ENCODE measurements at places on chromosomes 1 and 21.
A peak's percentile ranks its signal among the peaks of the same experiment; 100 is the strongest.

GRCh38 chr1:226995365-226996332 is 55.6 kb downstream of the COQ8A start:
- DNase-seq: no peak

DNA sequence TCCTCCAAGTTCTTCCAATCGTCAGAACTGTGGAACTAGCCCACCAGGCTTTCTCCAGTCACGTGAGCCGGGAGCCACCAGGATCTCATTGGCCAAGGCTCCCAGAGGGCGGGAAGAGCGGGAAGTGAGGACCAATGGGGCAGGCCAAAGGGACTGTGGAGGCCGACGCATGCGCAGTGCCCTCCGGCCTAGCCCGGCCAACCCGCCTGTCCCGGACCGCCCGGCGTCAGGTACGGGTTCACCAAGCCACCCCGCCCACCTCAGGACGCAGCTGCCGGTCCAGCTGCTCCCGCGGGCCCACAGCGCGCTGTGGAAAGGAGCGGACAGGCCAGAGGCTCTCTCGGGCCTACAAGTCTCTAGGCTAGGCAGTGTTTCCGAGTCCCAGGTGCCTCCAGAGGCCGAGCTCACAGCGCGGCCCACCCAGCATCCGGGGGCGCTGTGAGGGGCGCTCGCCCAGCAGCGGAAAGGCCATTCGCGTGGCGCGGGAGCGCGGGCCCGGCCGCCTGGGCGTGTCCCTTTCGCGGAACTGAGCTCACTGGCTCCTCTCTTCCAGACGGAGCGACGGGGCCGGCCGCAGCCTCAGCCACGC is 10.9 kb downstream of the OR14I1 start:
- DNase-seq: no peak

DNA sequence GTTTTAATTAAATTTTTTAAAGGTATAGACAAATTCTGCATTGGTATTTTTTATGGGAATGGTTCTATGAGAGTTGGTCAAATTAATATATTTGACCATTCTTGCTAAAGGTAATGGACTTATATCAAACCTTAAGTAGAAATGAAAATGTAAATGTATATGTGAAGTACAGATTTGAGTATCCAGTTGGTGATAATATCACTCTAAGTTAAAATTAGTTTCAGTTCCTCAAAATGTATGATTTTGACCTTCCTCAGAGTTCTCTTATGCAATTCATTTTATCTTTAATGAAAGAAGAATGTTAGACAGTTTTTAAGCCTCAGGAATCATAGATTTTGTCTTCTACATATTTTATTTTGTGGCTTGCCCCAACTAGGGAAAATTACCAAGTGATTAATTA is 1291.5 kb upstream of the B3GALT2 start:
- no peak for DNase-seq

- no peak for DNase-seq
These were observed 31.3 kb downstream of the CNIH3 start for GRCh38 chr1:224647449-224647848.

DNA sequence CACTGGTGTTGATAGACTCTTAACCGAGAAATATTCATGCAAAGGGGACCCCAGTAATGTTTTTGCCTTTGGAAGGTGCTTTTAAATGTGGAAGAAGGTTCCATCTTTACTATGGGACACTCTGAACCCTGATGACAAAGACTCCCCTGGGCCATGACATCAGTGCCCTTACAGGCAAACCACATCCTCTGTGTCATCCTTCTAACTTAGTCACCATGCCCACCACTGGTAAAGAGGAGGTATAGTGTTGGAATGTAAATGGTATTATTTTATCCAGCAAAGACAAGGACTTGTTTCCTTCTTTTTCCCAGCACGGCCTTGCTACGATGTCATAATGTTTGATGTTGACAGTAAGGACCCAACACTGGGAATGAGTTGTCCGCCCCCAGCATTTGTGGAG is 12.6 kb downstream of the METTL13 start:
- no peak for DNase-seq

DNA sequence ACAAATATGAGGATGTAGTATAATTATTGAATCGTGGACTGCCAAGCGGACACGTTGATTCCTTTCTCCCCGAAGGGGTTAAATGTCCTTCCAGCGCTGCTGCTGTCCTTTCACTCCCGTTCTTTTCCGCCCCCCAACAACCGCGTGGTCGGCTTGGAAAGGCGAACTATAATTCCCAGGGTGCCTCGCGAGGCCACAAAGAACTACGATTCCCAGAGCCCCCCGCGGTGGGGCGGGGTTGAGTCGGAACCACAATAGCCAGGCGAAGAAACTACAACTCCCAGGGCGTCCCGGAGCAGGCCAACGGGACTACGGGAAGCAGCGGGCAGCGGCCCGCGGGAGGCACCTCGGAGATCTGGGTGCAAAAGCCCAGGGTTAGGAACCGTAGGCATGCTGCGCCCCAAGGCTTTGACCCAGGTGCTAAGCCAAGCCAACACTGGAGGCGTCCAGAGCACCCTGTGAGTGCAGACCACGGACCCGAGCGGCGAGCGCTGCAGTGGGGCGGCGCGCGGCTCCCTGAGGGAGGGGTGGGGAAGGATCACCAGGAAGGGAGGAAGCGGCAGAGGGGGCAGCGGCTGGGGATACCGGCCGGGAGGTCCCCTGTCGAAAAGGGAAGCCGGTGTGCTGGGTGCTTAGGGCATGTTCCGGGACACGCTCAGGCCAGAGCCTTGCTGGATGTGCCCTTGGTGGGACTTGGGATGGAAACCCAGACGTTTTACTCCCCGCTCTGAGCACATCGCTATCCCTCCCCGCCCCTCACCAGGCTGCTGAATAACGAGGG is at the start of gene LAMTOR2:
TSS of gene LAMTOR2 (plus strand) at position 283 of the 781 bp plus-strand sequence. CDS start at position 391, 108 bp downstream.
- DNase-seq: peak; percentile 99

DNA sequence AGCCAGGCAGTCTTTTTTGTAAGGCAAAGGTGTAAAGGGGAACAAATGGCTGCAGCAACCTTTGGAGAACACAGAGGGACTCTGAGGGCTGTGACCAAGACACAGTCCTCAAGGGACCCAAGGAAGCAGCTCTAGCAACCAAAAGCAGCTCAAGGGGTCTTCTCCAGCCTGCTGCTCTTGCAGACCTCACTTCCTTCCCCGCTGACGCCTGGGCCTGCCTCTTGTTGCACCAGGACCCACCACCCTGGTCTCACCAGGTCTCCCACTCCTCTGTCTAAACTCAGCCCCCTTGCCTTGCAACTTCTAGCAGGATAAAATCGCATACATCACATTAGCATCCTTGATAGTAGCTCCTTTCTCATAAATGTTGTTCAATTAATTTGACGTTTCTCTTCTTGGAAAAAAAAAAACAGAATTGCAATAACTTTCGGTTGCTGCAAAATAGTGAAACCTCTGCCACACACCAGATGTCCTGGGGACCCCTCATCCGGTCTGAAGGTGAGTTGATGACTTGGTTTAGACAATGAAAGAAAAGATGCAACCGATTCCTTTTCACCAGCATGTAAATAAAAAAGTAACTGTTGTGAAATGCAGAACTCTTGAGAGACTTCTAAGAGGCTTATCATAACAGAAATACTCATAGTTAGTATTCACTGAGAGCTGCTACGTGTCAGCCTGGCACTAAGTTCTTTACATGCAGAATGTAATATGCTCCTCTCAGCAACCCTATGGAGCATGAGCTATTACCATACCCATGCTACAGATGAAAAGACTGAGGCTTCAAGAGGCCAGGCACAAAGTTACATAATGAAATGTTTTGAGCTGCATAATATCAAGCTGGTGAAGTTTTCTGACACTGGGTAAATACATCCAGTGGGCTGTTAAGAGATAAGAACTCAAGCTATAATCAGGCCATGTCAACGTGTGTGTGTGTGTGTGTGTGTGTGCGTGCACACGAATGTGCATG is 58.5 kb downstream of the UMODL1 start:
- DNase-seq: no peak

- DNase-seq: no peak
These were observed 11.5 kb downstream of the MOV10 start for GRCh38 chr1:112685913-112686312.

DNA sequence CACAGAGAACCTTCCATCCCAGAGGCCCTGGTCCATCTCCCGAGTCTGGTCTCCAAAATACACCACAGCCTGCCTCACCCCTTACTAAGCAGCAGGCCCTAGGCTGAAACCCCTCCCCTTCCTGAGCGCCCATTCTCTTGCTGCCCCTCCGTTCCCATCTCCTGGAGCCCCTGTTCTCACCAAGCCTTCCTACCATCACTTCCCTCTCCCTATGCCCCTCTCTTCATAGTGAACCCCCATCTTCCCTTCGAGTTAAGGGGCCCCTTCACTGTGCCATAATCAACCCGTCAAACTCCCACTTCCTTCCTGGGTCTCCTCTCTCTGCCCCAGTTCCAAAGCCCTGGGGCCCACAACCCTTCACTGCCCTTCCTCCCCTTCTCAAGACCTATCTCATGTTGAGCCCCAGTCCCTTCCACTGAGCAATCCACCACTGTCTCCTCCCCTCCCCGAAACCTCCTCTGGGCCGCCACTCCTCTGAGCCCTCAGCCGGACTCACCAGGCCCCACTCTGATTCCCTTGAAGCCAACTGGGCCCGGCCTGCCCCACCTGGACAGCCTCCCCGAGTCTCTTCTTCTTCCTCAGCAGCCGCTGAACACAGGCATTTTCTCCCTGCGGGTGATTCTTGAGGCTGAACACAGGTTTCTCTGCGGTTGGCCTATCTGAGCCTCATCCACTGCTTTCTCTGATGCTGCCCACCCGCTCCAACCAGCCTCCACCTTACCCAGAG is 42.2 kb upstream of the WASF2 start:
- no peak for DNase-seq

- DNase-seq: no peak
These were observed 106.7 kb downstream of the LEPR start for GRCh38 chr1:65527190-65527589.

GRCh38 chr21:44767834-44768831 is 33.5 kb downstream of the UBE2G2 start:
- no peak for DNase-seq

GRCh38 chr1:89407360-89407759 is 43.5 kb downstream of the GBP6 start:
- no peak for DNase-seq

GRCh38 chr21:44686000-44686781 is 4.2 kb upstream of the KRTAP12-1 start:
- DNase-seq: no peak

DNA sequence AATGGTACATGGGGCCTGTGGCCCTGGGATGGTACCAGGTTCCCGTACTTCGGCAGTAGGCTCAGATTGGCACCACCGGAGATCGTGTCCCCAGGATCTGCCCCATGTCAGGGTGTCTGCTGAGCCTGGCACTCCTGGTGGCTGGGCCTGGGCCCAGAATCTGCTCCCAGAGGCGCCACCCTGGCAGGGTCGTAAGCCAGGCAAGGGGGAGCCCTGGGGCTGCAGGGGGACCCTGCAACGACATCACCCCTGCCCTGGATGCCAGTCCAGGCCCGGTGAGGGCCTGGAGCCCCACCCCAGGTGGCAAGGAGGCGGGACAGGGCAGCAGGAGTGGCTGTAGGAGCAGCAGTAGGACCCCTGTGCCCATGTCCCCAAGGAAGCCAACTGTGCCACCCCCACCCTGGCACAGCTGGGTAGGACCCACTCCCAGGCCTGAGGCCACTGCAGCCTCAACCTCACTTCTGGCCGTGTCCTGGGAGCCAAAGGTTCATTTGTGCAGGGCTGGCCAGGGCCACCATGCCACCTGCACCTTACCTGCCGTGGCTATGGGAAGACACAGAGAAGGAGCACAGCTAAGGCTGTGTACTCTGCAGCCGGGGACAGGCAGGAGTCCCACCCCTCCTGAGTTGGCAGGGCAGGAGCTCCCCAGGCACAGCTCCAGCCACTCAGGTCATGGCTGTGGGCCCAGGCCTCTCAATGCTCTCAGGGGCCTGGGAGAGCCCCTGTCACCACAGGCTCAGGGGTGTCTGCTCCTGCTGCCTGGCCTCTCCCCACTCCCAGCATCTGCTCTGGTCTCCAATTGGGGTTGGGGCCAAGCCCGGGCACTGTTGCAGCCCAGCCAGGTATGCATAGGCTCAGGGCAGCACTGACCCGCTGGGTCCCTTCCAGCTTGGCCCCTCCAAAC is 141.7 kb downstream of the EIF4G3 start:
- no peak for DNase-seq

DNA sequence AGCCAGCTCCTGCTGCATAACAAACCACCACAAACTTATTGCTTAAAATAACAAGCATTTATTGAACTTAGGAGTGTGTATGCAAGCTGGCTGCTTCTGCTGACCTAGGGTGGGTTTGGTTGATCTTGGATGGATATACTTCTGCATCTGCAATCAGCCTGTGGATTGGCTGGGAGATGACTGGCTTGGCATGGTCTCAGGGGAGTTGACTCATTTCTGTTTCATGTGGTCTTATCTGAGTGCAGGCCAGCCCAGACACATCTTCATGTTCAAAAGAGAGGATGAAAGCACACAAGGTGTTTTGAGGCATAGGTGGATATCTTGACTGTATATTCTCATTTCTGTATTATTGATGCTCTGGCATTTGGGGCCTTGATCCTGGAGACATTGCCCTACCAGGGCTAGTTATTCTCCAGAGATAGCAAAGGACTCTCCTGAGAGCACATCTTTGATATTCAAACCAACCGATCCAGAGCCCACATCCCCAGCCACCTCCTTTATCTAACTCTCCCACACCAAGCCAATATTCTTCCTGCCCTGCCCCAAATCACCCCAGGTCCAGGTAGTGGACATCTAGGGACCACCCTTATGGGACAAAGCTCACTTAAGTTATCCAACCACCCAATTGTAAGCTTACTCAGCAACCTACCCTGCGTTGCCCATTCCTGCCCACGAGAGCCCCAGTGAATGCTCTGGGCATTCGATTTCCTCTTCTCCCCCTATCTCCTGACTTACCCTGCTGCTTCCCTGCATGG is 350.8 kb downstream of the PTPRU start:
- DNase-seq: no peak

DNA sequence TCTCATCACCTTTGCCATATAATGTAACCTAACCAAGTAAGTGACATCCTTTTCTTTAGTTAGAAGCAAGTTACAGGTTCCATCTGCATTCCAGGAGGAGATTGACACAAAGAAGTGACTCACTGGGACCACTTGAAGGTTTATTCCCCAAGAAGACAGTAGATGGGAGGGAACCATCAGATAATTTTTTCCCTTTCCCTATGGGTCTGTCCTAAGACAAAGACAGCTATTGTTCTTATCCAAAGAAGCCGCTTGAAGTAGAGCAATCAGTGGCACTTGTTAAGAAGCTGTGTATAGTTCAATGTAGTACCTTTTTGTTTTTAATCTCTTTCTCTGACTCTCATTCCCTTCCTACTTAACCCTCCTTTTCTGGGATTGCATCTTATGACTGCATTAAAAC is 139.9 kb upstream of the B3GALT2 start:
- no peak for DNase-seq

DNA sequence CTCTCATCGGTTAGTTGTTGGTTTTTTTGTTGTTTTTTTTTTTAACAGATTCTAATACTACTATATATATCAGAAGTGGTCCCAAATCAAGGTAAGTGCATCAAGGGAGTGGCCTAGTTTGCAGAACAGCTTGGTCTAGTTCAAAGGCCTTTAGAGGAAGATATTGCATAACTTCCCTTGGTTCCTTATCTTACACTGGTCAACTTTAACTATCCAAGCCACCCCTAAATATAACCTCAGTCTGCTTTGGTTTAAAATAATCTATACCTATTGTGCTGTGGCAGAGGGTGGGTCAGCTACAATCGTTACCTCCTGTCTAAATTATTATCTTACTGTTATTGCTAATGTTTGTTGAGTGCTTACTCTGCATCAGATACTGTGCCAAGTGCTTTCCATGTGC is 6.9 kb downstream of the S100A12 start:
- DNase-seq: no peak

GRCh38 chr1:9009438-9010370 is 16.5 kb downstream of the SLC2A7 start:
- peak; percentile 98 for DNase-seq
